ENCODE measurements at places on chromosomes 6 and 20.

DNA sequence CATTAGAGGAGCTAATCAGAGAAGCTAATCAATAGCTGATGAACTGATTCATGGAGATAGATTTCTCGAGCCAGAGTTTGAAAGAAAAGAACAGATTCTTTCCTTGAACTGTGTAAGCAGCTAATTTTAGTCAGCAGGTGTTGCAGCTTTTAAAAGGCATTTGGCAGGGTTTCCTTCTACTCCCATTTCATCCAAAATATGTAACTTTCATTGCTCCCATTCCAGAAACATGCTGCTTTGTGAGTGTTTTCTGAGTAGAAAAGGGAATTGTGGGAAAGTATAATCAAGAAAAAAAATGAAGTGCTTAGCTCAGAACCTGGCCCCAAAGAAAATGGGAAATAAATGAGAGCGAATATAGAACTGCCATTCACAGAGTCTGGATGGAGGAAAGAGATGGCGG is 20.8 kb downstream of the SLC35F1 start:
- no peak for DNase-seq

GRCh38 chr20:63940071-63940471 is 16.1 kb downstream of the UCKL1 start:
- DNase-seq = no peak

- no peak for DNase-seq
Observed at GRCh38 chr6:108295676-108296075, 822 bp downstream of the AFG1L start.

DNA sequence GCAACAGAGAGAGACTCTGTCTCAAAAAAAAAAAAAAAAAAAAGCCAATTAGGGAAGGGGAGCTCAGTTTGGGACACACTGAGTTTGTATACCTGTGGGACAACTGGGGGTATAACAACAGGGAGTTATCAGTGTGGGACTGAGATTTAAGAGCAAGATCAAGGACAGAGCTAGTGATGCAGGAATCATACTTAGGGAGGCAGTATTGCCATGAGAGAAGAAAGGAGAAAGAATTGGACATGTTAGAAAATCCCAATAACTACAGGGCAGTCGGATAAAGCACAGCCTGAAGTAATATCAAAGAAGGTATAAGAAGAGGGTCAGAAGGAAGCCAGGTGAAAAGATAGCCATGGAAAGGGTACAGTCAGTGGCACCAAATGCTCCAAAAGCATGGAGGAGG is 121.2 kb downstream of the PTPRT start:
- no peak for DNase-seq

DNA sequence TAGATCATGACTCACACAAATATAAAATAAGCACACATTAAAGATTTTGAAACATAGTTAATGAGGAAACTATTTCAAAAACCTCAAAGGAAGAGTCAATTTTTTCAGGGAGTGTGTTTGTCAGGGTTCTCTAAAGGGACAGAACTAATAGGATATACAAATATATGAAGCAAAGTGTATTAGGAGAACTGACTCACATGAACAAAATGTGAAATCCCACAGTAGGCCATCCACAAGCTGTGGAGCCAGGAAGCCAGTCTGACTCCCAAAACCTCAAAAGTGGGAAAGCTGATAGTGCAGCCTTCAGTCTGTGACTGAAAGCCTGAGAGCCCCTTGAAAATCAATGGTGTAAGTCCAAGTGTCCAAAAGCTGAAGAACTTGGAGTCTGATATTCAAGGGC is 898.0 kb upstream of the EYS start:
- DNase-seq = no peak

- no peak for DNase-seq
Observed at GRCh38 chr6:157672726-157673412, 150.2 kb upstream of the SNX9 start.

Data from substantia nigra (tissue), 51 donors.